ENCODE measurements at places on chromosomes 2 and 18. TPM values are rescaled to one million over a fixed set of nuclear protein-coding genes. Genes with fewer than 3 reads are reported as not detected.

CNTNAP5 gene
- total RNA-seq, result not detected

SLC9A2 gene
- total RNA-seq, result 0.18 TPM

RNF149 gene
- 48.7 TPM for total RNA-seq

UCN gene
- total RNA-seq, result 2.5 TPM

DYSF gene
- 3.5 TPM for total RNA-seq

ADNP2 gene
- total RNA-seq, result 22.1 TPM

SDC1 gene
- total RNA-seq, result 0.14 TPM

KLHL41 gene
- not detected for total RNA-seq

ARHGAP25 gene
- total RNA-seq, result 61.5 TPM

CAVIN2 gene
- not detected for total RNA-seq

Data from activated CD8-positive, alpha-beta T cell treated with anti-CD3 and anti-CD28 coated beads for 36 hours (primary cell).